ENCODE measurements at places on chromosomes 11 and 22.

GRCh38 chr11:65554057-65554818 is 3.9 kb downstream of the LTBP3 start:
- no peak for DNase-seq

DNA sequence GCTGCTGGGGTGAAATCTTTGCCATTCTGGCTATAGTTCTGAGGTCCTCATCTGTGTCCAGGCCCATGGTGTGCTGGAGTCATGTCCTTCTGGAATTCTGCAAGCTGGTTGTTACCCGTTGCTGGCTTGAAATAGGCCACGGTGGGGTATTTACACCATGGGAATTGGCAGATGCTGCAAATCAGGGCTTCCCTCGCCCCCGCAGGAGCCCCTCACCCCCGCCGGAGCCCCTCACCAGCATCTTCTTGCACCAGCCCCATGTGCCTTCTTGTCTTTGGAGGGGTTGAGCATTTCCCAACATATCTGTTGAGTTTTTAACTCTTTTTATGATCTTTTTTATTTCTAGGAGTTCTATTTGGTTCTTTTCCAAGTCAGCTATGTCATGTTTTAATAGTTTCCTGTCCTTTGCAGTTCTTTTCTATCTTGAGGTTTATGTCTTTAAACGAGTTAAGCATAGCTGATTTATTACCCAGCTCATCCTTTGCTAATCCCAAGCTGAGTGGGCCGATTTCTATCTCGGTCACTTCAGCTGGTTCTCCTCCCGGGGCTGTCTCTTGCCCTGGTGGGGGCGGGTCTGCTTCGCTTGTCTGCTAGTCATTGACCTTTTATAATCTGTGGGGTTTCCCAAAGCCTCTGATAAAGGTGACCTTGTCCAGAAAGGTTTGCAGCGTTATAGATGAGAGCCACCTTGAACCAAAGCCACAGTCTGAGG is 17.6 kb downstream of the ANO1 start:
- DNase-seq = no peak

DNA sequence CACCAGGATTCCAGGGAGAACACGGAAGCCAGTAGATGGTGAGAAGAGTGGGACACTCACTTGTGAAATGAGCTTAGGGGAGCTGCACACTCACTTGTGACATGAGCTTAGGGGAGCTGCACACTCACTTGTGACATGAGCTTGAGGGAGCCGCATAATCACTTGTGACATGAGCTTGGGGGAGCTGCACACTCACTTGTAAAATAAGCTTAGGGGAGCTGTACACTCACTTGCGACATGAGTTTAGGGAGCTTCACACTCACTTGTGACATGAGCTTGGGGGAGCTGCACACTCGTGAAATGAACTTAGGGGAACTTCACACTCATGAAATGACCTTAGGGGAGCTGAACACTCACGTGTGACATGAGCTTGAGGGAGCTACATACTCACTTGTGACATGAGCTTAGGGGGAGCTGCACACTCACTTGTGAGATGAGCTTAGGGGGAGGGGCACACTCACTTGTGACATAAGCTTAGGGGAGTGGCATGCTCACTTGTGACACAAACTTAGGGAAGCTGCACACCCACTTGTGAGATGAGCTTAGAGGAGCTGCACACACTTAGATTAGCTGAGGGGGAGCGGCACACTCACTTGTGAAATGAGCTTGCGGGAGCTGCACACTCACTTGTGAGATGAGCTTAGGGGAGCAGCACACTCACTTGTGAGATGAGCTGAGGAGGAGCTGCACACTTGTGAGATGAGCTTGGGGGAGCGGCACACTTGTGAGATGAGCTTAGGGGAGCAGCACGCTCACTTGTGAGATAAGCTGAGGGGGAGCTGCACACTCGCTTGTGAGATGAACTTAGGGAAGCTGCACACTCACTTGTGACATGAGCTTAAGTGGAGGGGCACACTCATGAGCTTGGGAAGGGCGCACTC is 59.0 kb downstream of the NCAPD3 start:
- no peak for DNase-seq

GRCh38 chr11:133403900-133404299 is 128.4 kb downstream of the OPCML start:
- no peak for DNase-seq

DNA sequence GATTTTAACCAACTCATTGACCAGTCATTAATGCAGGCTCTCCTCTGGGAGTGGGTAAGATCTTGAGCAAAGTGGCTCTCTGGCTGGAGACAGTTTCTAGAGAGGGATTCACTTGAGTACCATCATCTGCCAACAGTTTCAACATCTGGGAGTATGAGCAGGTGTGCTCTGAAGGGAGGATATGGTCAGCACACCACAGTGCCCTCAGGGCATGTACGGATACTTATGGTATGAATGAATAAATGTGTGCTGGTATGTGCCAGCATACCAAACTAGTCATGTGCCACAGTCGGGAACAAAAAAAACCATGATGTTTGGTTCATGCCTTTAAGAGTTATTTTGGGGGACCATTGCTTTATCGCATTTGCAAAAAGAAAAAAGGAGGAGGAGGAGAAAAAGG is 1197.5 kb upstream of the TENM4 start:
- no peak for DNase-seq

- no peak for DNase-seq
Measured at GRCh38 chr22:31238057-31238456, 26.0 kb downstream of the LIMK2 start.

- no peak for DNase-seq
Measured at GRCh38 chr22:20455709-20456063, 18.1 kb upstream of the SCARF2 start.
